NCI-H1048 (cell line): ENCODE measurements at places on chromosomes 11 and 22.

GRCh38 chr22:49505337-49506009 lies 322.2 kb downstream of the BRD1 start:
- no peak for DNase-seq

- no peak for DNase-seq
Measured at GRCh38 chr11:119663279-119663678, 65.7 kb downstream of the NECTIN1 start.

DNA sequence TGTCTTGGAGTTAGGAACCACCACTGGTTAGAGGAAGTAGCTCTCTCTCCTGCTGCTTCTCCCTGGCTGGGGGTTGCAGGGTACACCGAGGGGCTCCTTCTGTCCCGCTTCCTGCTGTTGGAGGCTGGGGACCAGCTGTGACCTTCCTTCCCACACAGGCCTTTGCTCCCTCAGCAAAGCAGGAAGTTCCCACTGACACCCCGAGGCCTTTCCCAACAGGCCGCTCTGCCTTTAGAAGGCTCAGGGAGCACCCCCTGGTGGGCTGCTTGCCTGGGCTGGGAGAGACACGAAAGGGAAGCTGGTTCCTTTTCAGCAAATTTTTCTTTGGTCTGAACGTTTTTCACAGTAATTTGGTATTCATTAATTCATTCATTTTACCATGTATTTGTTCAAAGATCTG lies 527.9 kb upstream of the B3GAT1 start:
- no peak for DNase-seq

DNA sequence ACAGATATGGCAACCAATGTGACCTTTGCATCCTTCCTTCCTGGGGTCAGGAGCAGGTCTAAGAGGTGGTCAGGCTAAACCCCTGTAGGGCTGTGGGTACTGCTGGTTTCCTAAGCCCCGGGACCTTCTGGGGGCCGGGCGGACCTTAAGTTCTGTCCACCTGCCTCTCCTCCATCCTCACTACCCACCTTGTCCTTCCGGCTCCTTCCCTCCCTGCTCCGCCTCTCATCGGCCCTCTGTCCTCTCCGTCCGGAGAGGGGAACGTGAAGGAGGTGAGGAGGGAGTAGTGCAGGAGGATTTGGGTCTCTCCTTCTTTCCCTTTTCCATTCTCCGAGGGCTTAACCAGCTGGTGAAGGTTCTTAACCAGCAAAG lies 28.3 kb upstream of the PARVB start:
- no peak for DNase-seq

GRCh38 chr22:27156821-27157489 lies 499.6 kb downstream of the MIAT start:
- no peak for DNase-seq

- DNase-seq: no peak
Measured at GRCh38 chr11:96054870-96055705, 131.2 kb upstream of the MTMR2 start.

DNA sequence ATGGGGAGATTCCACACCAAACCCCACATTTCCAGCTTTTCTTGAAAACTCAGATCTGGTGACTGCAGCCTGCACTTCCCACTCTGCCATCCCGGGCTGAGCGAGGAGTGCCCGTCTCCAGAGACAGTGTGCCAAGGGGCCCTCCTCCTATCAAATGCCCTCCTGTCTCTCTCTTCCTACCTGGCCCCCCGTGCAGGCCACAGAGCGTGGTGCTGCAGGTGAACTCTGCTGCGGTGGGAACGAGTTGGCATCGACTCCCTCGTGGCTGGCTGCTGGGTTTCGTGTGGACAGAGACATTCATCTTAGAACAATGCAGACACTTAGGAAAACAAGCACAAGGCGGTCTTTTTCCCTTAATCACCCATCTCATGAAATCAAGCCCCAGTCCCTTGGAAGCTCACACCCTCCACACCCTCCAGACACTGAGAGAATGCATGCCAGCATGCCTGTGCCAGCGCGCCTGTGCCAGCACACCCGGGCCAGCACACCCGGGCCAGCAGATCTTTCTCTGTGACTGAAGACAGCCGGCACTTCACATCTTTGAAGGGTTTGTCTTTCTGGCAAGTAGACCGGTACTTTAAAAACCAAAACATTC lies 65.0 kb downstream of the PARVB start:
- no peak for DNase-seq

GRCh38 chr11:107570015-107570414 lies 4.5 kb upstream of the ALKBH8 start:
- DNase-seq: no peak

DNA sequence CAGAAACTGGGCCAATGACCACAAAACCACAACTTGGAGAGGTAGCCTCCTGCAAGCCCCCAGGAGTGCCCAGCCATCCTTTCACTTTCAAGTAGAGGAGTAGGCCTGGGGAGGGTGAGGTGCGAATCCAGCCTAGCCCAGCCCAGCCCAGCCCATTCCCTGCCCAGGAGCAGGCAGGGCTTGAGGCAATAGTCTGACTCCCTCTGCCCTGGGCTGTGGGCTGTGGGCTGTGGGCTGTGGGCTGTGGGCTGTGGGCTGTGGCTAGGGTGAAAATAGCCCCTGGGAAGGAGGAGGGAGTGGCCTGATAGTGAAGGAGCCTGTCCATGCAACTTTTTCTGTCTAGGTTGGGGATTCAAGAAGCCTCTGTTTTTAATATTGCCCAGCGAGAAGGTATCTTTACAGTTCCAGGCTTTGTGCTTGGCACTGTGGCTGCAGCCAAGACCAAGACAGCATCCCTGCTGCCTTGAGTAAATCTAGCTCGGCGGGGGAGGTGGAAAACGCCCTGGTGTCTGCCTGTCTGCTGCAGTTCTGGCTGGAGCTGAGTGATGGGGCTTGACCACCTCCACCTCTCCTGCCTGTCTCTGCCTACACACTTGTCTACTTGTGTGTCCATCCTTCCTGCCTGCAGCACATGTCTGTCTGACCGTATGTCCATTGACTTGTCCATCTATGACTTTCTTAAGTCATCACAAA lies 40.7 kb downstream of the LMO1 start:
- no peak for DNase-seq

DNA sequence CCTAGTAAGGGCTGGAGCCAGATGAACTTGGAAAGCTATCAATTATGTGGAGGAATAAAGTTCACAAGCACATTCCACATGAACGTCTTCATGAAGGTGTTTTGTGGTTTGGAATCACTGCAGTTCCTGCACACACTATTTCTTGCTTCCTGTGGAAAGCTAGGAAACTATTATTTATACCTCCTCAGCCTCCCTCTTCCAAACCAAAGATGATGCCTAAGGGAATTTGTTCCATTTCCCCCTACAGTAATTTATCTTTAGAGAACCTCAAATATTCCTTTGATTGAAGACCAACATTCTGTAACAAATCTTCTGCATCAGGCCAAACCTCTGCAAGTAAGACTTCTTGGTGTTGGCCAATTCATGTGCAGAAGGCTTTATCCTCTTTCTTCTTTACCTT lies 115.8 kb upstream of the ARHGAP20 start:
- DNase-seq: no peak

GRCh38 chr22:40008726-40009291 lies 14.1 kb downstream of the FAM83F start:
- DNase-seq: no peak

DNA sequence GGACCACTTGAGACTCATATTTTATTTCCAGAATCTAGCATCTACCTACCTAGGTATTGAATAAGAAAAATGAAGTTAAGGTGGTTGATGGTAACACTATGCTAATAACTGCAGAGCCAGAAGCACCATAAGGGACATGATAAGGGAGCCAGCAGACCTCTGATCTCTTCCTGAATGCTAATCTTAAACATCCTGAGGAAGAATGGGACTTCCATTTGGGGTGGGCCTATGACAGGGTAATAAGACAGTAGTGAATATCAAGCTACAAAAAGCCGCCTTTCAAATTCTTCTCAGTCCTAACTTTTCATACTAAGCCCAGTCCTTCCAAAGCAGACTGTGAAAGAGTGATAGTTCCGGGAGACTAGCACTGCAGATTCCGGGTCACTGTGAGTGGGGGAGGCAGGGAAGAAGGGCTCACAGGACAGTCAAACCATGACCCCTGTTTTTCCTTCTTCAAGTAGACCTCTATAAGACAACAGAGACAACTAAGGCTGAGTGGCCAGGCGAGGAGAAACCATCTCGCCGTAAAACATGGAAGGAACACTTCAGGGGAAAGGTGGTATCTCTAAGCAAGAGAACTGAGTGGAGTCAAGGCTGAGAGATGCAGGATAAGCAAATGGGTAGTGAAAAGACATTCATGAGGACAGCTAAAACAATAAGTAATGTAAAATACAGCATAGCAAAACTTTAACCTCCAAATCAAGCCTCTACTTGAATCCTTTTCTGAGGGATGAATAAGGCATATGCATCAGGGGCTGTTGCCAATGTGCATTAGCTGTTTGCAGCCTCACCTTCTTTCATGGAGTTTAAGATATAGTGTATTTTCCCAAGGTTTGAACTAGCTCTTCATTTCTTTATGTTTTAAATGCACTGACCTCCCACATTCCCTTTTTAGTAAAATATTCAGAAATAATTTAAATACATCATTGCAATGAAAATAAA lies 2.1 kb downstream of the HBB start:
- DNase-seq: no peak

DNA sequence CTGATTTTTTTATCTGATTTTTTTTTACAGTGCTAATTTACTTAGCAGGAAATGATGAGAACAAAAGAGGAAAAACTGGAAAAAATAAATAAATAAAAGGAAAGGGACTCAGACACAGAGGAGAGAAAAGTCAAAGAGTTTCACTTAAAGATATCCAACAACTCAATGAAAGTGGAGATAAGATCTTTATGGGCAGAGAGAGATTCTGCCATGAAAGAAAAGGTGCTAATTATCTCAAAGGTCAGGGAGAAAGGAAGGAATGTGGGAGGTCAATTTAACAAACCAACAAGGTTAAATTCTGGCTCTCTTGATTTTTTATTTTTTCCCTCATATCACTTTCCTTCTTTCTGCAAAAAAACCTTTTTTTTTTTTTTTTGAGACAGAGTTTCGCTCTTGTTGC lies 86.0 kb downstream of the DENND5A start:
- no peak for DNase-seq

GRCh38 chr11:96299155-96299888 lies 43.7 kb downstream of the MAML2 start:
- no peak for DNase-seq

- DNase-seq: no peak
Measured at GRCh38 chr11:24311974-24312373, 184.9 kb upstream of the LUZP2 start.

GRCh38 chr11:19276859-19277808 lies 36.4 kb upstream of the E2F8 start:
- DNase-seq: no peak

GRCh38 chr11:78841456-78842060 lies 266.9 kb upstream of the NARS2 start:
- no peak for DNase-seq

DNA sequence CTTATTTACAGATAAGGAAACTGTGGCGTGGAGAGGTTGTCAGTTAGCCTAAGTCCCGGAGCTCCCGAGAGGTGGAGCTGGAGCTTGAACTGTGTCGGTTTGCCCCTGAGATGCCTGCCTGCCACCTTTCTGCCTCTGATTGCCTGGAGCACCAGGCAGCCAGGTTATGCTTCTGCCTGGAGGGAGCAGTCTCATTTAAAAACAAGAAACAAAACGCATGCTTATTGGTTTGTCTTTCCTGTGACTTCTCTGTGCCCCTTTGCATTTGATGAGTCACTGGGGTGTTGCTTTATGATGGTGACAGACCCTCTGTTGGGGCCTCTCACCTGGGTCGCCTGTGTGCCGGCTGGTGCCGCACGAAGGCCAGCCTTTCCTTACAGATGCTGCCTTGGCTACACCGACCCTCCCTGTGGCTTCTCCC lies 12.2 kb downstream of the AP2A2 start:
- no peak for DNase-seq

DNA sequence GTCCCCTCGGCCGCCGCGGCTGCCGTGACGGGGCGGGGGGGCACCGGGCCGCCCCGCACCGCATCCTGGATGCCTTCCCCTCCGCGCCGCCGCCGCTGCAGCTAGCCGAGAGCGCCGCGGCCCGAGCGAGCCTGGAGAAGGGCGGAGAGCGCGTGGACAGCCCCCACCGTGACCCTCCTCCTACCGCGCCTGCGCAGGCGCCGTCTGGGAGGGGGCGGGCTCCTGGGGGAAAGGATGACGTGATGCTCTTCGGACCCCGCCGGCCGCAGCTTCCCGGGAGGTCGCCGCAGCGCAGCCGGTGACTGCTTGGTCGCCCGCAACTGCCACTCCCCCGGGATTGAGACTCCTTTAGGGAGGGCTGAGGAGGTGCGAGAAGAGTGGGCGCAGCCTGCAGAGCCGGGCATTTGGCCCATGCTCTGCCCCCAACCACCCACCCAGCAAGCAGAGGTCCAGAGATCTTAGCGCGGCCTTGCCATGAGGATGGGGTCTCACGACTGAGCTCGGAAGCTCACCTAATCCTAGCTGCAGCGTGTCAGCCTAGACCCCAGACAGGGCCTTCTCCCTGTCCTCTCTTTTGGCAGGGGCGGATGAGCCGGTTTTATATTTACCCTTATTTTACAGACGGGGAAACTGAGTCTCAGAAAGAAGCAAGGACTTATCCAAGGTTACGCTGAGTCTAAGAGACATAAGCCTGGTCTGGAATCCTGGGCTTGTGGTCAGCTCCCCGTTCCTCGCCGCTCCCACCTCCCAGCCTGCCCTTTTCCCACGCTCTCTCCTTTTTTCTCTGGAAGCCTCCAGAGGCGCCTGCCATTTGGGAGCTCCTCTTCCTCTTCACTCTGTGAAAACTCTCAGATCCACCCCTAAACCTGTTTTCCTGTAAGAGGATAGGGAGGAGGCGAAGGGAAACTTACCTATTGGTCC lies at the start of gene DENND5A:
Gene DENND5A, minus strand, starts transcription at position 140 of the 921 bp plus-strand sequence. CDS start 281 bp downstream, outside the sequence.
- peak; percentile 47 for DNase-seq

DNA sequence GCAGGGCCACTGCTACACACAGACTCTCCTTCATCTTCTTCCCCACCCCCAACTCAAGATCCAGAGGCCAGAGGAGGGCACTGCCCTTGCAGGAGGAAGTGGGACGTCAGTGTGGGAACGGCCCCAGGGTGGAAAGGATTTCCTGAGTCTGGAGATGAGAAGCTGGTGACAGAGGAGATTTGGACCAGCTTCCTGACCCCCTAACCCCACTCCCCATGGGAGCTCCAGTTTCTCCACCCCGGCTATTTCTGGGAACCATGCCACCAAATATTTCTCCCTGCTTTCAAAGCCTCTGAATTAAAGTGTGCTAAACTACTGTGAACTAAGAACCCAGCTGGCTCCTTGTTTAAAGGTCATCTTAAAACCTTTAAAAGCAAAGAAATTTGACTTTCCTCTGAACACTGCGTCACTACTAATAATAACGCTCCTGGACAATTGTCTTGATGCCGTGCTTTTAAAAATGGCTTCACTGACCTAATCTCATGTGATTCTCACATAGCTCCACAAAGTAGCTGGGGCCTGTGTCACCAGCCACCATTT lies 46.6 kb downstream of the CWC15 start:
- DNase-seq: no peak

GRCh38 chr11:68053981-68054812 lies 15.4 kb downstream of the TCIRG1 start:
- DNase-seq: no peak

DNA sequence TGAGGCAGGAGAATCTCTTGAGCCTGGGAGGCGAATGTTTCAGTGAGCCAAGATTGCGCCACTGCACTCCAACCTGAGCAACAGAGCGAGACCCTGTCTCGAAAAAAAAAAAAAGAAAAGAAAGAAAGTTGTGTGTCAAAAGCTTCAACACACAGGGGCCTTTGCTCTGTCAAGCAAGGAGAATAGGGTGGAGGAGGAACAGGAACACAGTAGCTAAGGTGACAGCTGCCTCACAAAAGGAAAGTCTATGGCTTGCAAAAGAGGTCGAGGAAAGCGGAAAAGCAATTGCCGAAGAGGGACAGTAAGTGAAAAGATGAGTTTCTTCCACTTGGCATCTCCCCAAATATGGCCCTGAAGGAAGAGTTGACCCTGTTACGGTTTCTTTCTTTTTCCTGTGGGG lies 26.5 kb upstream of the TMA7B start:
- no peak for DNase-seq

- DNase-seq: no peak
Measured at GRCh38 chr22:46983046-46983445, 220.6 kb downstream of the TBC1D22A start.
